ENCODE measurements at places on chromosomes 6 and 20.

GRCh38 chr6:31888276-31889258 lies 8.9 kb downstream of the EHMT2 start:
- DNase-seq, result no peak

GRCh38 chr6:69138893-69139494 lies 503.9 kb downstream of the ADGRB3 start:
- no peak for DNase-seq

- peak; percentile 27 for DNase-seq
Observed at GRCh38 chr20:14838663-14839628, 501.5 kb upstream of the FLRT3 start.

DNA sequence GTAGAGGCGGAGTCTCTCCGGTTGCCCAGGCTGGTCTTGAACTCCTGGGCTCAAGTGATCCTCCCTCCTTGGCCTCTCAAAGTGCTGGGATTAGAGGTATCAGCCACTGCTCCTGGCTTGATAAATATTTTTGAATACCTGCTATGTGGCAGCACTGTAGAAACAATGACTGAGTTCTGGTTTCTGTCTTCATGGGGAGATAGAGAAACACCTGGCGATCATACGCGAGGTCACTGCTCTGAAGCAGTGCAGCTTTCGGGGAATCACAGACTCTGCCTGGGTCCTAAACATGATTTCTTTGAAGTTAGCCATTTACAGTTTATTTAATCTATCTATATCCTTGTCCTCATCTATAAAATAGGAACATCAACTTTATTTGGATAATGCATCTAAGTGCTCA lies 31.2 kb downstream of the DOK5 start:
- no peak for DNase-seq

DNA sequence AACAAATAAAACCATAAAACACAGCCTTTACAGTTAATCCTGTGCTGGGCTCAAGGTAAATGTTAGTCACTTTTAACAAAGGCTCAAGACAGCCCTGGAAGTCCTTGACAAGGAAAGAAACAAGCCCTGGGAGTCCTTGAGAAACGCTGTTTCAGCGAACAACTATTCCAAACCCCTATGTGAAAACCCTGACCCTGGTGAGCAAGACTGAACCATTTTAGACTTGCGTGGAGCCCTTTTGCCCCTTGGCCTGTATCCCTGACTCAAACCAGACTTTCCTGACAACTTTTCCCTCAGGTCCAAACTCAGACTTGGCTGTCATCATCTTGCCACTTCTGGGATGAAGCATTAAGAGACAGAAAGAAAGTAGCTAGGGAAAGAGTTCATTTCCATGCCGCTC lies 180.4 kb downstream of the AIG1 start:
- no peak for DNase-seq

GRCh38 chr6:26555505-26556262 lies 17.5 kb downstream of the HMGN4 start:
- DNase-seq, result no peak

DNA sequence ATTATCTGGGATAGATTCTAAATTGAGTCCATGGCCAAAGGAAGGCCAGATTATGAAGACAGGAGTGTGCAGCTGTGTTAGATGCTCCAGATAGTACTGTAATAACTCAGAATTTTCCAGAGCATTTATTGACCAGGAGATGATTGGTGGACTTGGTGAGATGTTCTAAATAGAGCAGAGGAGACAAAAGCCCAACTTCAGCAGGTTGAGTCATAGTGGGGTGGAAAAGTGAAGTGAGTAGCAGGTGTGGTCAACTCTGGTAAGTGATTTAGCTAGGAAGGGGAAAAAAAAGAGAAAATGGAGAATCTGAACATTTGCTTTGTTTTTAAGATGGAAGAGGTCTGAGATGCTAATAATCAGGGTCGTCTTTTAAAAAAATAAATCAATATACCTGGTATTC lies 227.4 kb downstream of the TMEM200A start:
- DNase-seq, result no peak

- no peak for DNase-seq
Observed at GRCh38 chr6:51608932-51609331, 478.5 kb downstream of the PKHD1 start.

GRCh38 chr20:10192171-10192570 lies 26.5 kb upstream of the SNAP25 start:
- DNase-seq, result no peak

DNA sequence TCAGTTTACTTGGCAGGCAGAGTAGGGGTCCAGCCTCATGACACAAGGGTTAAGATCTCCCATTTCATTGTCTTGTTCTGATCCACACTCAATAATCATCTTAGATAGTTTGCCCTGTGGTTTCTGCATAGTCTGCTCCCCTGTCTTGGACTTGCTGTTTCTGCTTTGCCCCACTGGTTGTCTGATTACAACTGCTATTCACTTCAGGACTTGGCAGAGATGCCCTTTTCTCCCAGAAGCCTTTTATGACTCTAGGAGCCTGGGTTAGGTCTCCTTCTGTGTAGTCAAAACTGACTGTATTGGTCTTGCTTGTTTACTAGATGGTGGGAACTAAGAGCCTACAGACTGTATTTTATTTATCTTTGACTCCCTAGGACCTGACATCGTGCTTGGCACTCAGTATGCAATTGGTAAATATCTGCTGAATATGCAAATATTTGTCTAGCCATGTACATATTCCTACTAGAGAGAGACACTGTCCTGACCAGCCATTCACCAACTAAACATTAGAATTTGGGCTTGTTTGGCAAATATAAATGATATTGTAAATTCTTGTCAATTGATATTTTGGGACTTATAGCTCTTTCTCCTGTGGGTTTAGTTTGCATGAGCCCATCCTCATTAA lies 165.9 kb upstream of the KCNK16 start:
- no peak for DNase-seq

- DNase-seq, result no peak
Observed at GRCh38 chr6:122472022-122472340, 374 bp upstream of the SERINC1 start.

- no peak for DNase-seq
Observed at GRCh38 chr6:39568896-39569295, 156.3 kb downstream of the KIF6 start.

DNA sequence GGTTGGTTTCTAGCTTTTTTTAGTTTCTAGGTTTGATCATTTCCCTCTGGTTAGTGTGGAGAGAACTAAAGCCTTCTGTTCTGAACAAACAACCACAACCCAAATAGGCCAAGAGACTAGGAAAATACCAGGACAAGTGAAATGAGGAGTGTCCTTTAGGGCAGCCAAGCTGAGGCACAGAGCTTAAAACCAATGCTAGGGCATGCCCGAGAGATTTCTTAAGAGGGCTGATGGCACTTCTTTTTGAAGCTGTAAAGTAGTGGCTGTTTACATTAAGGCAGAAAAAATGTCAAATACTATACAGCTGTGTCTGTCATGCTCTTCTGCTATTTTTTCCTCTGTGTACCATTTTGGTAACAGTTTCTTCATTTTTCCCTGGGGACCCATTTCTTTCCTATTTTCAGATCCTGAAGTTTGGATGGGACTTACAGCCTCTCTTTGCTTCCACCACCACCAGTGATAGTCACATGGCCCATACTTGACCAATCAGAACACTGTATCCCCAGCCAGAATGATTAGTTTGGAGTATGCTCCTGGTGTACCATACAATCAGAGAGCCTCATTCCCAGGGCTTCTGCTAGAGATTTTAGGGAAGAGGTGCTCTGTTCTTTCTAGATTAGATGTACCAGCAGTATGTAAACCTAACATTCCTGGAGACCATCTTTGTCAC lies 154.4 kb downstream of the BMP2 start:
- no peak for DNase-seq

DNA sequence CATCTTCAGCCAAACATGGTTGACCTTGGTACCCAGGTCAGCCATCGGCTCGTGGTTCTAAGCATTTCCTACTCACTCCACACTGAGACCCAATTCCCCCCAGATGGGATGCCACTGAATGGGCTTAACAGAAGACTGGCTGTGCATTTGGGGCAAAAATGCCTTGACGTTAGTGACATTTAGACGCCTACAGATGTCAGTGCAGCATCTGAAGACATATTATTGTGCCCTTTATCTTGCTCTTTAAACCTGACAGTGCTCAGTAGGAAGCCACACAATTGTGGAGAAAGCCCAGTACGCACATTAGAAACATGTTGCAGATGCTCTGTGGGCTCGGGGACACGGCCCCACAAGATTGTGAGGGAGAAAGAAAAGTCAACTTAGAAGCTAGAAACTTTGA lies 414.7 kb downstream of the PTPRT start:
- DNase-seq, result no peak

DNA sequence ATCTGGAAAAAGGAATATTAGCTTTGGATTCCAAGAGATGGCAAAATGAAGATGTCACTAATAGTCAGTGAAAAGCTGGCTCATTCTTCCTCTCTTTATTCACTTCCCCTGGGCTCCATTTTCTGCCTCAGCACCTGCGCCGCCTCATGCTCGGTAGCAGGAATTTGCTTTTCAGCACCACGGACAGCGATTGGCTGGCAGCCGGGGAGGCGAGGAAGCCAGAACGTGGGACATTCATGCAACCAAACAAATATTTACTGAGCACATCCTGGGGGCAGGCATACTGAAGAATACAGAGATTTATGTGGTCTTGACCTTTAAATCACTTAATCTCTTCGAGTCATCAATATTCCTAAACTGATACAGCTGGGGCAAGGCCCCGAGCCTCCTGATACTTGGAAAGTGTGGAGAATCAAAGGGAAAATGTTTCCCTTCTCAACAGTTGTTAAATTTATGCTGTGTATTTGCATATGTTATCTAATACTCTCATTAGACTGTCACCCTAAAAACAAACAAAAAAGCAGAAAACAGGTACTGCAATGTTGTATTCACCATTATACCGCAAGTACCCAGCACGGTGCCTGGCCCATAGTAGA lies 12.1 kb upstream of the PDYN start:
- DNase-seq, result peak; percentile 7

GRCh38 chr20:61940491-61940890 lies 125.2 kb downstream of the TAF4 start:
- no peak for DNase-seq

GRCh38 chr20:53657279-53657678 lies 63.6 kb upstream of the ZNF217 start:
- no peak for DNase-seq

DNA sequence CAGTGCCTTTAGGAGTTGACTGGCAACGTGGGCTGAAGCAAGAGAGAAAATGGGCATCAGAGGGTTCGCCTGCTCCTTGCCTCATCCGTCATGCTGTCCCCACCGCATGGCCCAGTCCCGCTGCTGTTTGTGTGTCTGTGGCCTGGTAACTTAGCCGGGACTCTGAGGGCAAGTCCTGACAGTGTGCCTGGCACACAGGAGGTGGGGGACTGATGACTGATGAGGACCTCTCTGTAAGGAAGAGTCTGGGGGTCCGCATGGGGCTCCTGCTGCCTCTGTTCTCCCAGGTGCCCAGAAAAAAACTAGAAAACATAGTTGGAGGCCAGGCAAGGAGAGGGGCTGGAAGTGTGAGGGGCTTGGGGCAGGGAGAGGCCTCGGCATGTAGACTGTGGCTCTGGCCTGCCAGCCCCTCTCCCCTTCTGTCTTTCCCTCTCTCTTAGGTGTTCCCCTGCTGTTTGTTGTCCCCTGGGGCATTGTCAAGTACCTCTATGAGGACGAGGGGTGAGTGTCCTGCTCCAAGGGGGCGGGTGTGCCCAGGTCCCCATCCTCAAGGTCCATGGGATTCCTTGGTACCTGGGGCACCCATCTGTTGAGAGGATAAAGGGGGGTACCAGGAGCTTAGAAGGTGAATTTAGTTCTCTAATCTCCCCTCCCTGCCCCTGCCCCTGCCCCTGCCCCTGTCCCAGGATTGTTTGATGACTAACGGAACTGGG lies 29.5 kb downstream of the GLP1R start:
- no peak for DNase-seq

DNA sequence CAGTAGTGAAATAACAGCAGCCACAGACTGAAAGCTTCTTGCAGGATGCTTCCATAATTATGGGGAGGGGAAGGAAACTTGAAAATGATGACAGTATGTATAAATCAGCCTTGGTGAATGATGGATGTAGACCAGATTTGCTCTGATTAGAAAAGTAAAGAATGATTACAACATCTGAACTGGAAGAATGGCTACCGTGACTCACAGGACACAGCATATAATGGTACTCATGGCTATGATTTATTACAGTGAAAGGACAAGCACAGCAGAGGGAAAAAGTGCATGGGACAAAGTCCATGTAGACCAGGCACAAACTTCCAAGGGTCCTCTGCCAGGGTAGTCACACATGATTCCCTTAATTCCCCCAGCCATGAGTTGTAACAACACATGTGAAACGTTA lies 70.7 kb upstream of the POPDC3 start:
- DNase-seq, result no peak

DNA sequence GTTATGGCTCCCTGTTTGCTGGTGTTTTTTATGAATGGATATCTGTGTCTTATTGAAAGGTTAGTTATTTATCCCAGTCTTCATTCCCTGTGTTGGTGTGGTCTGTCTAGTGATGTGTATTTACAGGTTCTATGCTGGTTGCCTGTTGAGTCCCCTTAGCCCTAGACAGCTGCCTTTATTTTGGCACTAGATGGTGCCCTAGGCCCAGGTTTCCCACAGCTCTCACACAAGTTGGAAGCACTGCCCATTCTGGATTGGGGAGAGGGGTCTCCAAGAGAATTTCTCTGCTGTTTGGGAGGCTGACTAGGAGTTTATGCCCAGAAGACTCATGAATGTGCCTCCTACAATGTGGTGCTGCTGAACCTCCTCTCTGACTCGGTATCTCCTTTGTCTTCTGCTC lies 12.4 kb downstream of the GRM1 start:
- DNase-seq, result no peak

DNA sequence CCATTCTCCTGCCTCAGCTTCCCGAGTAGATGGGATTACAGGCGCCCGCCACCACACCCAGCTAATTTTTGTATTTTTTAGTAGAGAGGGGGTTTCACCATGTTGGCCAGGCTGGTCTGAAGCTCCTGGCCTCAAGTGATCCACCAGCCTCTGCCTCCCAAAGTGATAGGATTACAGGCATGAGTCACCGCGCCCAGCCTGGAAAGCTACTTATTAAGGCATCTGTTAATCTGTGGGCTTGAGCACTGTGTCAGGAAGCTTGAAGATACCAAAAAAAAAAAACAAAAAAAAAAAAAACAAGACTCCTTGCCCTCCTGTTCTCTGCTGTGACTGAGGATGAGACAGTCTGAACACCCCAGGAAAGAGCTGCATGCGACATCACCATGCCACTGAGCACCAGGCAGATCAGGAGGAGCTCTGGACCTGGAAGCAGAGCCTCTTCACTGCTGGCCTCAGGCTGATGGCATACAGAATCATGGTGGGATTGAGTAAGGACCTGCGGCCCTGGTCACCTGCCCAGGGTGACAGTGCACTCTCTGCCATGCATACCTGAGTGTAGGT lies 166.5 kb upstream of the SNX9 start:
- no peak for DNase-seq

- no peak for DNase-seq
Observed at GRCh38 chr6:119078376-119079282, at the start of gene FAM184A. Gene FAM184A, minus strand, starts transcription at chr6:119078664. Its CDS starts 365 bp downstream, at chr6:119078299.

DNA sequence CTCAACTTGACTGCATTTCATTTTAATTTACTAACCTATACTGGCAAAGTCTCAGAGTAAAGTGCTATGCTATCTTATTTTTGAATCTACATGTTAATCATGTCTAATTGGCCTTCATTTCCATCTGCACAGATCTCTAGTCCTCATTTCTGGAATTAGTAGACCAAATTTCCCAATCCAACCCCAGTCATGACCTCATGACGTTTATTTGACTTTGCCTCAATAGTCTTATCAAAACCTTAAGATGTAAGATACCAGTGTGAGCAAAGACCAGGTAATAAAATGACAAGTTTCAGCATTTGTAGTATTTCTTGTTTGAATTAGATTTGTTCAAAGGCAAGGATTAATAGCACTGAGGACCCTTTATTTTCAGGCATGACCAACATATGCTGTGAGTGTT lies 43.3 kb upstream of the MYB start:
- DNase-seq, result no peak

Data from AG09319 (cell line).